ENCODE measurements at places on chromosomes 7 and 10.

DNA sequence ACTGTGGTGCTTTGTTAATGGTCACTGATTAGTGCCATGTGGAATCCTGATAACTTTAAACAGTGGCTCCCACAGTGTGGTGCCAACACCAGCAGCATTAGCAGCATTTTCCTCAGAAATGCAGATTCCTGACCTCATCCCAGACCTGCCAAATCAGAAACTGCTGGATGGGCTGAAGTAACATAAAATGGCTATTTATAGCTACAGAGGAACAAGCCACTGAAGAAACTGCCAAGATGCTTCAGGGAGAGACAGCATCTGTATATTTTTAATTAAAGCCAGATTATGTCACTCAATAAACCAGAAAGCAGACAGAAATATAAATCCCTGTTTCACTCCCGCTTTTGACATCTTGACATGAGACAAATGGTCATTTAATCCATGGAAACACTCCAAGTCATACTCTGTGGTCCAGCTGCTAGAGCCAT is 178.5 kb downstream of the AMPH start:
- no peak for DNase-seq

GRCh38 chr7:92076509-92076908 is 57.8 kb downstream of the CYP51A1 start:
- no peak for DNase-seq

GRCh38 chr10:34736976-34737771 is 77.9 kb downstream of the PARD3 start:
- no peak for DNase-seq

DNA sequence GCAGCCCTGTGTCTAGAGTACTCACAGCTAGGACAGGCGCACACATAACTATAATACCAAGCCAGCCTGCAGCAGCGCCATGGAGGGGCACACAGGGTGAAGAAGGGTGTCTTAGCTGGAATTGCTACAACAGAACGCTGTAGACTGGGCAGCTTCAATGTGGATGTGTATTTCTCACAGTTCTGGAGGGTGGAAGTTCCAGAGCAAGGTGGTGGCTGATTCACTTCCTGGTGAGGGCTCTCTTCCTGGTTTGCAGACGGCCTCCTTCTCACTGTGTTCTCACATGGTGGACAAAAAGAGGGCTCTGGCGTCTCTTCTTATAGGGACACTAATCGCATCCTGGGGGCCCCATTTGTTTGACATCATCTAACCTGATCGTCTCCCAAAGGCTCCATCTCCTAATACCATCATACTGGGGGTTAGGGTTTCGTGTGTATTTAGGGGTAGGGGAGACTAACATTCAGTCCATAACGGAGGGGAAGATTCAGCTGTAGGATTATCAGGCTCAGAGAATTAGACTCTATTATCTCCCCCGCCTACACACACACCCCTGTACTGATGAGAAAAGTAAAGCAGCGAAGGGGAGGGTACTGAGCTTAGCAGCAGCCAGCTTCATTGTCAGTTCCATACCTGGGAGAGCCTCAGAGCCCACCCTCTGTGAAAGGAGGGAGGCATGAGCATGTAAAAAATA is 289.1 kb downstream of the CCDC3 start:
- DNase-seq, result no peak

- no peak for DNase-seq
Measured at GRCh38 chr7:31455844-31456243, 58.0 kb upstream of the ITPRID1 start.
